Pulmonary artery endothelial cell (primary cell): ENCODE measurements at places on chromosomes 3 and 15. TPM values are rescaled to one million over a fixed set of nuclear protein-coding genes. Genes with fewer than 3 reads are reported as not detected.

Gene PPARG
- total RNA-seq, result 6.1 and 8.0 TPM in 2 replicates

Gene MESP2
- 0.14 TPM in 1 of 2 replicates, not detected in the other for total RNA-seq

Gene CHCHD6
- 9.3 and 13.5 TPM in 2 replicates for total RNA-seq

Gene TLR9
- 0.04 TPM in 1 of 2 replicates, not detected in the other for total RNA-seq

Gene SAMD7
- not detected in 2 replicates for total RNA-seq

Gene SNTN
- total RNA-seq, result not detected in 2 replicates

Gene RLBP1
- total RNA-seq, result not detected in 2 replicates

Gene IL1RAP
- total RNA-seq, result 9.4 and 13.5 TPM in 2 replicates

Gene LRRC34
- 2.2 and 2.4 TPM in 2 replicates for total RNA-seq

Gene DOCK3
- under 0.01 and 0.04 TPM in 2 replicates for total RNA-seq

Gene BBX
- 53.5 and 69.5 TPM in 2 replicates for total RNA-seq

Gene ISL2
- 0.26 and 0.46 TPM in 2 replicates for total RNA-seq

Gene CDCP1
- total RNA-seq, result 3.7 and 6.6 TPM in 2 replicates

Gene DPPA2
- not detected in 2 replicates for total RNA-seq

Gene NFKBIZ
- 16.5 and 22.4 TPM in 2 replicates for total RNA-seq

Gene SERINC4
- not detected in 2 replicates for total RNA-seq
